ENCODE measurements at places on chromosomes 6 and 20.

GRCh38 chr6:86859513-86859912 is 77.8 kb upstream of the HTR1E start:
- no peak for DNase-seq

DNA sequence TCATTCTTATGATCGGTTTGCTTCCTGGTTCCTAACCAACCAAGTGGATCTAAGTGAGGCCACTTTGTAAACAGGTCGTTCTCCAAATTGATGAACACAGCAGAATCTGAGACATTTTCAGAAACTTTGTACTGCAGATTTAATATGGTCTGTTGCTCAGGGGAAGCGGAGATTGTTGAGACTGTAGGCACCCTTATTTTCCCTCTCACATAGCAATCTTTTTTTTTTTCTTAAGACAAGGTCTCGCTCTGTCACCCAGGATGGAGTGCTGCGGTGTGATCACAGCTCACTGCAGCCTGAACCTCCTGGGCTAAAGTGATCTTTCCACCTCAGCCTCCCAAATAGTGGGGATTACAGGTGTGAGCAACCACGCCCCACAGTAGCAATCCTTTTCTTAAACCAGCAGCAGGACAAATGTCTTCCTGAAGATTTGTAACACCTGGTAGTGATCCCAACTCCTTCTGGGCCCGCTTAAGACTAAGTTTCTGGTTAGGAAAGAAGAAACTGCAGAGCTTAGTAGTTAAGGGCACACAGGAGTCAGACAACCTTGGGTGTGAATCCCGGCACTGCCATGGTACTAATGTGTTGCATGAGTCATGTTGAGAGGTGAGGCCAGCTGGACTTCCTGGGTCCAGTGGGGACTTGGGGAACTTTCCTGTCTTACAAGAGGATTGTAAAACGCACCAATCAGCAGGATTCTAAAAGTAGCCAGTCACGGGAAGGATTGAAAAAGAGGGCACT is 48.4 kb upstream of the EZR start:
- DNase-seq, result no peak

- no peak for DNase-seq
Observed at GRCh38 chr6:166025149-166025898, 142.3 kb downstream of the TBXT start.

DNA sequence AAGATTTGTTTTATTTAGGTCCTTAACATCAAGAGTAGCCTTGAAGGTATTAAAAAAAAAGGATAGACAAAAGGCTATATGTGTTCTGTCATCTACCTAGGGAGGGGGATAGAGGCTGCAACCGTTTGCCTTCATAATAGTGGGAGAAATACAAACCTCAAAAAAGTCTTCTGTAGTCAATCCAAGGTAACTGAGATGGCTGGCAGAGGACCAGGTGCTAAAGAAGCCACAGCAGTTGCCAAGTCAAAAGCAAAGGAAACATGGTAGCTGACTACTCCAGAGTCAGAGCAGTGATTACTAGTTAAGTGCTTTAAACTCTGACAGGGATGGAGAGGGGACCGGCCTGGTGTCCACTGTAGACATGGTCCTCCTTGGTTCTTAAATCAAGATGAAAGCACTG is 249.4 kb downstream of the PTPRK start:
- DNase-seq, result no peak

GRCh38 chr6:89221971-89222711 is 5.0 kb upstream of the GABRR1 start:
- no peak for DNase-seq

- DNase-seq, result no peak
Observed at GRCh38 chr6:100613656-100614055, 148.9 kb upstream of the SIM1 start.

- no peak for DNase-seq
Observed at GRCh38 chr6:106381223-106381622, 20.7 kb downstream of the CRYBG1 start.

- no peak for DNase-seq
Observed at GRCh38 chr6:157443066-157443800, 62.2 kb downstream of the ZDHHC14 start.

GRCh38 chr6:7173843-7174503 is 66.2 kb downstream of the RREB1 start:
- no peak for DNase-seq

GRCh38 chr6:12138936-12139335 is 126.8 kb downstream of the HIVEP1 start:
- no peak for DNase-seq

DNA sequence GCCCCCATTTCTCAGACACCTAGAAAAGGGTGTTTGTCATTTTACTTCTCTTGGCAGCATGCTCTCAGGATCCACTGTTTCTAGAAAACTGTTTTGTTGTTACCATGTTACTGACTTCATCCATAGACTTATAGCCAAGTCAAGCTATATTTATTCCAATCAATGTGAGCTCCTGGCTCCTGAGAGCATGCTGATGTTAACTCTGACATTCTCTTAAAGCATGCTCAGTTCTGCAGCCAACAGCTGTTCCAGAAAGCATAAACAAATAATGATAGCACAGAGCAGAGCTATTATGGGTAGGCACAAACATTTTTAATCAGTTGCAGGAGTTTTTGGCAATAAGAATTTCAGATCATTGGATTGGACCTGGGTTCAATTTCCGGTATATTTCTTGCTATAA is 92.4 kb upstream of the CEP85L start:
- DNase-seq, result no peak

Data from HuH-7 (cell line).